ENCODE measurements at places on chromosomes 16 and 17. TPM values are rescaled to one million over a fixed set of nuclear protein-coding genes. Genes with fewer than 3 reads are reported as not detected.
A peak's percentile ranks its signal among the peaks of the same experiment; 100 is the strongest.

Gene TPPP3
- 40.1 TPM for total RNA-seq

DNA sequence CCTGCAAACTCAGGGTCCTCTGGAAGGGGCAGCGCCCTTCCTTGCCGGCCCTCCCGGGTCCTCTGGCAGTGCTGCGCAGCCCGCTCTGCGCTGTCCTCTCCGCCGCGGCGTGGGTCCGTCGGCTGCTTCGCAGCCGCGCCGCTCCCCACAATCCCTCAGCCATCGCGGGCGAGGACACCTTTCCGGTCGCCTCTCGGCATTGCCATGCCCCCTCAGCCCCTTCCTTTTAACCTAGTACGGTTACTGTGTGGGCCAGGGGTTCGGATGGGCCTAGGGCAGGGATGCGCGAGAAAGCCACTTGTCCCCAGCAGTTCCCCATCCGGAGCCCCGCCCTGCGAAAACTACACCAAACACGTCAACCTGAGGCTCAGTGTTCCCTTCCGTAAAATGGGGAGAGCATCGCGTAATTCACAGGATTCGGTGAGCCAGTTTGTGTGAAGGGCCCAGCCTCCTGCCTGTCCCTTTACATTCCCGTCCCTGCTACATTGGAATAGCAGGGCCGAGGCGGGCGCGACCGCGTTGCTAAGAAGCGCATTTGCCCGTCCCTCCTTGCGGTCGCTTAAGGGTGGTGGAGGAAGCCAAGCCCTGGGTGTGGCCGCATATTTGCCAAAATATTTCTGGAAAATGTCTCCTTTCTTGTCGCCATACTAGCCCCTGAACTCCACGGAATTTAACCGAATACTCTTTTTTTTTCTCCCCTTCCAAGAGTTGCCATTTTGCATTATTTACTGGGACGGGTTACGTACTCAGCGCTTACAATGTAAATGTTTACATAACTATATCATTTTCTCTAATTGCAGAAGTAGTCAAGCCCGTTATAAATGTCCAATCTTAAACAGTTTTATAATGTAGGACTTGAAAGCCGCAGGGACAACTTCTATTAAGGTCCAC lies 13.2 kb downstream of the COPZ2 start:
- DNase-seq, result peak; percentile 65

- no peak for DNase-seq
Observed at GRCh38 chr16:89409161-89409711, 81.1 kb downstream of the ANKRD11 start.

DNA sequence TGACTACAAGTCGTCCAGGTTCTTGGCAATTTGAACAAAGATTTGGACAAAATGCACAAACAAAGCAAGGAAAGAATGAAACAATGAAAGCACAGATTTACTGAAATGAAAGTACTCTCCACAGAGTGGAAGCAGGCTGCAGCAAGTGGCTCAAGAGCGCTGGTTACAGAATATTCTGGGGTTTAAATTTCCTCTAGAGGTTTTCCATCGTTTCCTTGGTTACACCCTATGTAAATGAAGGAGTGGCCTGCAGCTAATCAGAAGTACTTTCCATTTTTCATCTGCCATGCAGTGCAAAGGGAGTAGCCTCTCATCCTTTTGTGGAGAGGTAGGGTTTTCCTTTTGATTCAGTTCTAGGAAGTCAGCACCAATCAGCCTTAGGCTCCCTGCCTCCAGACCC lies 11.8 kb downstream of the STXBP4 start:
- DNase-seq, result no peak

DNA sequence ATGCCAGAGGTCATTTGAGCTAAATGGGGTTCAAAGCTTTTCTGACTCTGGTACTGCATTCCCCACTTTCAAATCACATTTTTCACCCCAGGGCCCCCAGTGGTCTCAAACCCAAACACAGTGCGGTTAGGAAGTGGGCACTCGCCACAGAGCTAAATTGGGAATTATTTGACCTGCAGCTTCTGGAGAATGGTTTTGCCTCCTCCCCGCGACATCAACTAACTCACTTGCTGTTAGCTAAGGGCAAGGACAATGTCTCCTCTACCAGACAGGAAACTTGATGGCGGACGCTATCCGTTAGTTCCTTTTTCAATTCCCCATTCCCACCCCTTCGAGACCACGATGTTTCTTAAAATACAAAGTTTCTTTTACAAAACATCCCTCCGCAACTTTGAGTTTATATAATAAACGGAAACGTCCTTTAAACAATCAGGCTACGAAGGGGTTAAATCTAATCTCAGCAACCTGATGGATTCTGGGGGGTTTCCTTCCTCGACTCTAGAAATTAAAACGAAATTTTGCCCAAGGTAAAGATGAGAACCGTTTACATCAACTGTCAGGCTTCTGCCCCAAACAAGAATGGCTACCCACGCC lies 500 bp upstream of the KAT7 start:
- DNase-seq, result no peak

DNA sequence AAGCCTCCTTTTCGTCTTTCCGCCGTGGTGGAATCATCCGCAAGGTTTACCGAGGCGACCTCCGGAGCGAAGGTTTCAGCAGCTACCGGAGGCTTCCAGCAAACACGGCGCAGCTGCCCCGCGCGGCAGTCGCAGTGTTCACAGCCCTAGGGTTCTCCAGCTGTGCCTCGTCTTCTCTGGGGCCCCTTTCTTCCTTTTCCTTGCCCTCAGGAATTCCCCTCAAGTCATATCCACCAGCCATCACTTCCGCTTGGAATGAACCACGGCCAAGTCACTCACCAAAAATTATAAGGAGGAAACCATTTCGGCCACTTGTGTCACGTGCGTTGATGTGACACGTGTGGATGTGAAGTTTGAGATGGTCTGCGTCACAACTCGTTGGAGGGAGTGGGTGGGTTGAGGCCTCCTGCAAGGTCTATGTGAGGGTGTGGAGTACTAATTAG lies 636 bp upstream of the ERN1 start:
- peak; percentile 57 for DNase-seq

GRCh38 chr17:5024604-5025003 lies 10.6 kb downstream of the SLC52A1 start:
- DNase-seq, result no peak

DNA sequence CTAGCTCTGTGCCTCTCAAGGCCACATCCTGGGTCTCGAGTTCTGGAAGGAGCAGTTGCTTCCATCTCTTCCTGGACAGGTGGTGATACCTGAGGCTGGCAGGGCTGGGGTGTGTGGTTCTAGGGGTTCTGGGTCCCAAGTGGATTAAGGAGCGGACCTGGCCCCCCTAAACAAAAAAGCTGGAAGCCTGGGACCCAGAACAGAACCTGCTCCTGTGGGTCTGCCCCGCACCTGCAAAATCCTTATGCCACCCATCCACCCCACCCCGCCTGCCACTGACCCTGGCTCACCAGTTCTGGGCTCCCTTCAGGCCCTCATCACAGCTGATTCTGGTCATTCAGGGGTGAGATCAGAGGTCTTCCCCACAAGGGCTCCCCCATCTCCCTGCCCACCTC lies 44.8 kb downstream of the ADCY7 start:
- DNase-seq, result no peak

GRCh38 chr16:56013962-56014552 lies 138.9 kb upstream of the CES5A start:
- DNase-seq, result peak; percentile 70

Gene IL17C
- total RNA-seq, result not detected

DNA sequence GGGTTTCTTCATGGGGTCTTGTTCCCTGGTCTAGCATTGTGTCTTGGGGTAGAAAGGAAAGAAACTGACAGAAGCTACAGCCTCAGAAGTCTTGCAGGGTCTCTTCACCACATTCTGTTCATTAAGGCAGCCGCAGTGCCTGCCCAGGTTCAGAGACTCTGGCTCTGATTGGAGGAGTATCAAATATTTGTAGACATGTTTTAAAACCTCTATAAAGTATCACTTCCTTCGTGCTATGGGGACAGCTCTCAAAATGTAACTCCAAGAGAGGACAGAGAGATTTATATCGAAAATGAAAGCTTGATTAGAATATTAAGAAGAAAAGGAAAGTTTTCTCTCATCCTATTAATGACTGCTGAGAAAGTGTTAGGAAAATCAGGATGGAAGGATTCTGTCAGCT lies 107.0 kb upstream of the CACNG3 start:
- DNase-seq, result no peak

DNA sequence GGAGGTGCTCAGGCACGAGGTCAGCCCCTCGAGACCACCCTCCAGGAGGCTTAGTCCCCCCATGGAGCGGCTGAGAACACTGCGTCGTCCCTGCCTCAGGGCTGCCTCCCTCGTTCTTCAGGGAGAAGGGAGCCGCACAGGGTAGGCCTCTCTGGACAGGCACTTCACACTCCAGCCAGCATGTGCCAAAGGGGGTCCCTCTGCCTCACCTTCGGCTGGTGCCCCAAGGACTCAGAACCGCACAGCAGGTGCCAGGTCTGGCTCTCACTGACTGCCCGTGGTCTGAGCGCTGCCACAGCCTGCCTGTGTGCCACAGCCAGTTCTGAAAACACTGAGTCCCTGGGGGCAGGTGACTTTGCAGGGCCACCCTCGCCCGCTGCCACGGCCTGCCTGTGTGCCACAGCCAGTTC lies 7.1 kb downstream of the P2RX5 start:
- DNase-seq, result no peak

Gene TMEM114
- not detected for total RNA-seq

DNA sequence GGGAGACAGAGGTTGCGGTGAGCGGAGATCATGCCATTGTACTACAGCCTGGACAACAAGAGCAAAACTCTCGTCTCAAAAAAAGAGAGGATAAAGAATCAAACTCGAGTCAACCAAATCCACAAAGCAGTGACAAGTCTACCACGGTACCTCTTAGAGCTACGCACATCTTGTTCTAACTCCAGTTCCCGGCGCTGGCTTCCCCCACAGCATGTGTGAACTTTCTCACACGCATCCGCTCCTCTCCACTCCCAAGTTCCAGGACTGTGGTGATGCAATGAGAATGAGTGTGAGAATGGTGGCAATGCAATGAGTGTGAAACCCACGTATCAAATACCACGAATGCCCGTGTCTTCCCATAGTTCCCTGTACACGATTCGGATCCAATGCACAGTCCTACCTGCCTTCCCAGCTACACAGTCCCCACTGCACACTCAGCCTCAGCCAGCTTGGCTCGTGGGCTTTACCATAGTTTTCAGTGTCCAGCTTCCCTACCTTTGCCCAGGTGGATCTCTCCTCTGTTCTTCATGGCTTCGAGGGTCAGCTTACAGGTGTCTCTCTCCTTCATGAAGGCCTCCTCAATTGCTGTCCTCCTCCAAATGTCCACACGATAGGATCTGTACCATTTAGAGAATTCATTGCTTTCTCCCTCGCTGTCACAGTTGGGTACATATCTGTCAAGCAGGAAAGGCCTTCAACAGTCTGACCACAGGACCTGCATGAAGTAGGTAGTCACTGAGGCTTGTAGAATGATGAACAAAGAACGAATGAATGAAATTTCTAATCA lies 9.2 kb upstream of the P2RX5 start:
- no peak for DNase-seq

Gene HOXB7
- 0.44 TPM for total RNA-seq

DNA sequence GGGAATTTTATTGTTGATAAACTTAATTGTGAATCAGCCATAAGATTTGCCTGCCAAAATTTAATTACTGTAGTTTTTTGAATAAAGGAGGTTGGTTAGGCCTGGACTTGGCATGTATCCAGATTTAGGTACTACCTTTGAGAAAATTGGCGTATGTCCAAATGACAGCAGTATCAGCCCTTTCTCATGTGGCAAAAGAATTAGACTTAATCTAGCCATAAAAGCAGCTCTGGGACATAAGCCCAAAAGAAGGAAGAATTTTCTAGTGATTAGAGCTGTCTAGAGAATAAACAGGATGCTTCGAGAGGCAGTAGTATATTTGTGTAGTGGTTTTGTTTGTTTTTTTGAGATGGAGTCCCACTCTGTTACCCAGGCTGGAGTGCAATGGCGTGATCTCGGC lies 27.7 kb downstream of the PPM1E start:
- no peak for DNase-seq

- no peak for DNase-seq
Observed at GRCh38 chr17:77852731-77853130, 105.8 kb upstream of the TNRC6C start.

Gene GJD3
- total RNA-seq, result 1.3 TPM

Gene RAMP2
- 40.9 TPM for total RNA-seq

DNA sequence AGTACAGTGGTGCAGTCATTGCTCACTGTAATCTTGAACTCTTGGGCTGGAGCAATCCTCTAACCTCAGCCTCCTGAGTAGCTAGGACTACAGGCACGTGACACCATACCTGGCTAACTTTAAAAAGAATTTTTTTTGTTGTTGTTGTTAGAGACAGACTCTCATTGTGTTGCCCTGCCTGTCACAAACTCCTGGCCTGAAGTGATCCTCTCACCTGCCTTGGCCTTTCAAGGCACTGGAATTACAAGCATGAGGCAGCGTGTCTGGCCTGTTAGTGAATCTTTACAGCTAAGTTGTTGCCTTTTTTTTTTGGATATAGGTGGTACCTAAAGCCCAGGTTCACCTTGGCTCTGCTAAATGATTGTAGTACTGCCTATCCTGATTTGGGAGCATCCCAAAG lies 290.6 kb downstream of the BCAS3 start:
- DNase-seq, result no peak

DNA sequence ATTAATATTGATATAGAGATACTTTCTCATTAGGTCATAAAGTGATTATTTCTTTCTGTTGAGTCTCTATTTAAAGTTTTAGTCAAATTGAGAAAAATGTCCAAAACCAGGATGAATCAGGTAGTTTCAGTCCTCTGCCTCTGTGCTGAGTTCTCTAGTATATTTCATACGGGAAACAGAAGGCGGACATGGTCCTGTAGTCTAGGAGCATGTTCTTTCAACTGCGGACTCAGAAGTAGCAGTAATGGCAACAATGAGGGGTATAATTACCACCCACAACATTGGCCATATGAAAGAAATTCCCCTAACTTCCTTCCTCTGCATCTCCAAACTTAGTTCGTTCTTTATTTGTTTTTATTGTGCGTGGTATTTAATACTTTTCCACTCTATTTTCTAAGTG lies 50.1 kb downstream of the TBX4 start:
- no peak for DNase-seq

Gene DNAAF8
- 0.85 TPM for total RNA-seq

Gene PARD6A
- 4.8 TPM for total RNA-seq

- no peak for DNase-seq
Observed at GRCh38 chr16:88669980-88670379, 7.1 kb upstream of the MVD start.

GRCh38 chr17:70987867-70988340 lies 818.6 kb downstream of the KCNJ2 start:
- no peak for DNase-seq

- no peak for DNase-seq
Observed at GRCh38 chr17:46717999-46718398, 100.5 kb downstream of the WNT3 start.
